Glutamatergic neuron (in vitro differentiated cells): ENCODE measurements at places on chromosomes 11 and 22. TPM values are rescaled to one million over a fixed set of nuclear protein-coding genes. Genes with fewer than 3 reads are reported as not detected.

DNA sequence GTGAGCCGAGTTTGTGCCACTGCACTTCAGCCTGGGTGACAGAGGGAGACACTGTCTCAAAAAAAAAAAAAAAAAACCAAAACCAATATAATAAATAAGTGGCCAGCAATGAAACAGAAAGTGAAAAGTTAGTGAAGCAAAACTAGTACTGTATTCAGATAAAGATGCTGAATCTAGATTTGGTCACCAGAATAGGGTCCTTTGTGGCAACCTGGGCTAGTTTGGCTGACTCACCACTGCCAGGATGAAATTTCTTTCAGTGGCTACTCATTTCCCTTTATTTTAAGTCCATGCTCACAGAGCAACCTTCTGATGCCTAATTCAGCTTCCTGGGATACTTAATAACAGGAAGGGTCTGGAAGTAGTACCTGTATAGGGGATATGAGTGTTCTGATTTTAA, 26.0 kb downstream of the LIMK2 start:
- DNase-seq, result no peak

DNA sequence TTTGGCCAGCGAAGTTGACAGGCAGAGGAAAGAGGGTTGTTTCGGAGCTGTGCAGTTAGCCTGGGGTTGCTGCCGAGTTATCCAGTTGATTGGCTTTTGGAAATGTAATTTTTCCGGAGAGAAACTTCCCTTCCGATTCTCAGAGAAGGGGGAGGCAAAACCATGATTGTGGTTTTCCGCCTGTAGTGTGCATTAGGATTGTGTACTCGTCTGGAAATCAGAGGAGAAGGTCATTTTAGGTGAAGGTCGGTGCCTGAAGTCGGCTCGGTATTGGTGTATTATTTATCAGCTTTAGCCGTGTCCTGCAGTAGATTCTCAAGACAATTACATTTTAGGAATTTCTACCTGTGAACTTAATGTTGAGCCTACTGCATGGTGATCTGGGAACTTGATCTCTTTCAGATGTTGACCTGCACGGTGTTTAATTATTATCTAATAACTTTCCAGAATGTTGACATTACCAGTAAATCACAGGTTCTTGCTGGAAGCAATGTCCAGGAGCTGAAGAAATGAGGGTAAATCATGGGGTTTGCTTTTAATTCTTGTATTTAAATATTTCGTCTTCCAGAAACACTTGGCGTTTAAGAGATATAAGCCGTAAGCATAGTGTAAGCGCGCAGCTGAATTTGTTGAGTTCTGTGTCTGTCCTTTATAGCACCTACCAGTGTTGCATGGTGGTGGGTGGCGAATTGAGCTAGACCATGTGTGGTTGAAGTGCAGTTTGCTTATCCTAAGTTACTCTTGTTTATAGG, 1.3 kb downstream of the ARHGEF12 start:
- DNase-seq, result no peak

- no peak for DNase-seq
Observed at GRCh38 chr11:119427279-119427678, 4.3 kb upstream of the THY1 start.

DNA sequence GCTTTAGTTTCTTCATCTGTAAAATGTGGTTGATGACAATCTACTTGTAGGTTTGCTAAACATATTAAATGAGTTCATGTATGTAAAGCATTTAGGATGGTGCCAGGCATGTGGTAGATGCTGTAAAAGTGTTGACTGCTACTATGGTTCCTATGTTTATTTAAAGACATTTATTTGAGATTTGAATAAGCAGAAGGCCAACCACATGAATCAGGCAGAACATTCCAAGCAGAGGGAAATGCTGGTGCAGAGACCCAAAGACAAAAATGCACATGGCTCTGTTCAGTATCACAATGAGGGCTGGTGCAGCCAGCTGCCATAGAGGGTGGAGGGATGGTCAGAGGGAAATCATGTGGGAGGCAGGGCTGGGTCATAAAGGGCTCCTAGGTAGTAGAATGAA, 156.2 kb upstream of the PDGFD start:
- no peak for DNase-seq

- DNase-seq, result peak; percentile 2
Observed at GRCh38 chr22:27610863-27611786, 190.4 kb downstream of the MN1 start.

GRCh38 chr11:133172349-133172748, 360.0 kb downstream of the OPCML start:
- no peak for DNase-seq

GRCh38 chr11:7021318-7021717, 1.0 kb downstream of the NLRP14 start:
- DNase-seq, result no peak

DNA sequence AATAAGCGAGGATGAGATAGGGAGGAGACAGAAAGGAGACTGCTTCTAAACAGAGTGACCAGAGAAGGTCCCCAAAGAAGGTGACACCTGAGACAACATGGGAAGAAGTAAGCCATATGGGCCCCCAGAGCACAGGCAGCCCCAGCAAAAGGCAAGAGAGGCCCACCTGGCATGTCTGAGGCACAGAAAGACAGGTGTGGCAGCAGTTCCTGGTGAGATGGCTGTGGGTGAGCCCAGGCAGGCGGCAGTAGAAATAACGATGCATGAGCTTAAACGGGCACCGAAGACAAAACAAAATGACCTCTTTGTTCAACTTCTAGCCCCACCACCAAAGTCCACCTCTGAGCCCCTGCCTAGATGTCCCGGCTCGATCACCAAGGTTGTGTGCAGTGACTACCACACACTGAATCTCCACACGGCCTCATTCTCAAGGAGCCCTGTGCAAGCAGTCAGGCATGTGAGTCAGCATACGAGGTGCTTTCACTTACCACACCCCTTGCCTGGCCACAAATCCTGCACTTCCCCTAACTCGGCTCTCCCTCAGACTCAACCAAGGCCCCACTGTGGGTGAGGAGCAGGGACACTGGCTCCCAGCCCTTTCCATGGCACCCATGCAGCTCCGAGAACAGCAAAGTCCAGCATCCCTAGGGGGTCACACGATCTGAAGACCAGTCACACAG, 77.6 kb downstream of the PACSIN2 start:
- no peak for DNase-seq

CHRNA10 gene
- total RNA-seq, result 0.91 TPM

PDE2A gene
- 16.9 TPM for total RNA-seq

TRIM48 gene
- total RNA-seq, result not detected

PYGM gene
- 5.5 TPM for total RNA-seq

GGT5 gene
- 10.7 TPM for total RNA-seq

LMO1 gene
- total RNA-seq, result 5.7 TPM

SCO2 gene
- 4.8 TPM for total RNA-seq

IL18BP gene
- total RNA-seq, result 13.1 TPM

WBP2NL gene
- total RNA-seq, result not detected
